ENCODE measurements at places on chromosomes 1 and 21.

GRCh38 chr1:210151052-210151672 is 81.4 kb upstream of the SERTAD4 start:
- no peak for DNase-seq

GRCh38 chr1:70436622-70437251 is 25.7 kb downstream of the CTH start:
- DNase-seq: no peak

DNA sequence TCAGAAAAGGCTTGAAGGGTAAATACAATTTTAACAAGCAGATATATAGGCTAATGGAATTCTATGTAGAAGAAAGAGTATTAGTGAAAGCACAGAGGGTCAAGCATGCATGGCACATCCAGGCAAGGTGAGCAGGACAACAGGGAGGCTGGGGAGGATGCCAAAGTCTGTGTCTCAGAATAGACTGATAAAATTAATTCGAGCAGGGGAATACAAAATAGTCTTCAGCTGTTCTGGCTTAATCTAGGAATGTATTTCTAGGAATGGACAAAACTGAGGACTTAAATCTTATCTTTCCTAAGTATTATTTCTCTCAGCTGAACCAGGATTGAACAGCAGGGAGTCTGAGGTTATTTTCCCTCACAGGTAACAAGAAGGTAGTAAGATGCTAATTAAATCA is 35.2 kb downstream of the NVL start:
- DNase-seq: no peak

DNA sequence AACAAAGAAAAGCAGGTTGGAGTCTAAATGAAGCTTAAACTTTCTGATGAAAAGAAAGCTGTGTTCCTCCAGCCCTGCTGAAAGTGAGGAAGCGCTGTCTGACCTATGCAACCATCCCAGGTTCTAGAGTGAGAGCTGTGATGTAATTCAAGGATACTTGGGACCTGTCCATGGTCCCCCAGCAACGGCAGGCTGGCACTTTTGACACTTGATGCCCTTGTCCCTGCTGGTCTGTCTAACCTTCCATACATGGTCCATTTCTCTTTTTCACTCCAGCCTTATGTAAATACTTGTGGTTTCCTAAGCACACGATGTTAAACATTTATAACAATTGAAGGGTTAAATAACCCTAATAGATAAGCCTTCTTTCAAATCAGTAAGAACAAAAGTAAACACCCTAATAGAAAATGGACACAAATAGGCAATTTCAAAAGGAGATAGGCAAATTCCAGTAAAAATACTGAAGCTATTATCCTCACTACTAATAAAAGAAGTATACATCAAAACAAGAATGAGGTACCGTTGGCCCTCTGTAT is 17.7 kb upstream of the KDM4A start:
- no peak for DNase-seq

GRCh38 chr1:166947398-166948043 is 27.8 kb downstream of the ILDR2 start:
- DNase-seq: no peak

- no peak for DNase-seq
Observed at GRCh38 chr1:25168193-25169071, 63.9 kb downstream of the SYF2 start.

DNA sequence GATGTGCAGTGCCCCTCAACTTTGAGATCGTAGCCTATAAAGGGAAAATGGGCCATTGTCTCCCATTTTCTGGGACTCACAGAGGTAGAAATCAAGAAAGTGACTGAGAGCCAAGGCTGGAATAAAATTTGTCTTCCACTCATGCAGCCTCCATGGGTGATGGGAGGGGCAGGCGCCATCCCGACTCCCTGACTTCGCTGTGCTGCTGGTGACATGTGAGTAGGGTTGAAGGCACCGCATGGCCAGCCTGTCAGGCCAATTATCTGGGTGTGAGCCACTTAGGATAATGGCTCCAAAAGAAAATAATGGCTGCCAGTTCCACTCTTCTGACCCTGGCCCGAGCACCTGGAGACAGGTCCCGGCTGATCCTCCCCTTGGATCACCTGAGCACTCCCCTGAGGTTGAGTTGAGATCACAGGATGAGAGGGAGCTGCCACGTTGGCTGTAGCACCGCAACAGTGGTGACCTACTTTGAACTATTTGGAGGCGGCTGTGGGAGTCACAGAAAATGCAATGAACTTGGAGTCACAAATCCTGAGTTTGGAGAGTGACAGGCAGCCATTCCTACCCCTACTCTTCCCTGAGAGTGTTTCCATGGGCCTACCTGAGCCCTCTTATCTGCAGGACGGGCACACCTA is 26.3 kb downstream of the CAPN9 start:
- no peak for DNase-seq

- no peak for DNase-seq
Observed at GRCh38 chr1:3320246-3321152, 134.0 kb upstream of the ARHGEF16 start.

GRCh38 chr1:186792870-186793581 is 35.7 kb upstream of the PLA2G4A start:
- no peak for DNase-seq

DNA sequence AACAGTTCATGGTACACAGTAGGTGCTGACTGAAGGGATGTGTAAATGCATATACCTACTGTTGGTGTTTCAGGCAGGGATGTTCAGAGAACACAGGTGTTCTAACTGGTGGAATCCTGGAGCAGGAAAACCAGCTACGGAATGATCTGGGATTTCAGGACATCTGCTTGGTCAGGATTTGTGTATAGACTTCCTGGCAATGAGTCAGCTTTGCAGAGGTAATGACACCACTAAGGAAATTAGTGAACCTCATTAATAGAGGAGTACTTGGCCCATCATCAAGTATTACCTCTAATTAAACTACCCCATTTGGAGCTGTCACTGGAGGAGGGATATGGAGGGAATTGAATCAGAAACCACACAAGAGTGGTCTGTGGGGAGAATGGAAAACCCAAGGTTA is 7.3 kb downstream of the MRPL37 start:
- DNase-seq: no peak

DNA sequence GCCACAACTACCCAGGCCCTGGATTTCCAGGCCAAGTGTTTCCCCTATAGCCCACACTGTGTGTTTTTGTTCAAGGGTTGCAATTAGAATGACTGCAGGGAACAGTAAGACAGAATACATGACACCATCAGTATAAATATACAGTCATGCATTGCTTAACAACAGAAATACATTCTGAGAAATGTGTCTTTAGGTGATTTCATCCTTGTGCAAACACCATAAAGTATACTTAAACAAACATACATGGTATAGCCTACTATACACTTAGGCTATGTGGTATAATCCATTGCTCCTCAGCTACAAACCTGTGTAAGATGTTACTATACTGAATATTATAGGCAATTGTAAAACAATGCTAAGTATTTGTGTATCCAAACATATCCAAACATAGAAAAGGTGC is 7.5 kb upstream of the SLC44A5 start:
- no peak for DNase-seq

DNA sequence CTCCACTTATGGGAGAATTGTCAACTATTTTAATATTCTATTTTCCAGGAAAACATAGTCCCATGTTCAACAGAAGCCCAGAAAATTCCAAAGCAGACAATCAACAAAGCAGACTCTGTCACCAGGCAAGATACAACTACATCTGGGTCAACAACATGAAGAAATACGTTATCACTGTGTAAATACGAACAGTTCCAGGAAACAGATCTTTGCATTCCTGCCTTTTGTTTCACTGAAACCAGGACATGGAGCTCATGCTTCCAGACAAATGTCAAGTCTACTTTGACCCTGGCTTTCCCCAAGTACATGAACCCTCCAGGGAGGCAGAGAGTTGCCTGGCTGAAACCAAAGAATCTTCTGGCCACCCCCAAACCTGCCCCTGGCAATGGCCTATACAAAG is 106.7 kb downstream of the SETD4 start:
- no peak for DNase-seq

- no peak for DNase-seq
Observed at GRCh38 chr1:176379626-176380339, 83.2 kb upstream of the PAPPA2 start.

DNA sequence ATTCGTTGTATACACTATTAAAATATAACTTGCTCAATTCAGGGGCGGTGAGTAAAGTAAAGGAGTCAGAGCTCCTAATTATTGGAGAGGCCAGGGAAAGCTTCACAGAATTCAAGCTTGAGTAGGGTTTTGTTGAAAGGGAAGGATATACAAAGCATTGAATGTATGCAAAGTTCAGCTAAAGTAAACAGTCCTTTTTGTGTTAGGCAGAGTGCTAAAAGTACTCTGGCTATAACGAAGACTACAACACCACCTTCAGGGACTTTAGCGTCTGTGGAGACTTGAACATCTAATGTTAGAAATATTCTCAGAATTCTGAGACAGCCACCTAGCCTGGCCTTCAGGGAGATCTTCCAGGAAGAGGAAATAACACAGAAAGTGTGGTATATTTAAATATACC is 1.1 kb downstream of the FALEC start:
- DNase-seq: no peak

DNA sequence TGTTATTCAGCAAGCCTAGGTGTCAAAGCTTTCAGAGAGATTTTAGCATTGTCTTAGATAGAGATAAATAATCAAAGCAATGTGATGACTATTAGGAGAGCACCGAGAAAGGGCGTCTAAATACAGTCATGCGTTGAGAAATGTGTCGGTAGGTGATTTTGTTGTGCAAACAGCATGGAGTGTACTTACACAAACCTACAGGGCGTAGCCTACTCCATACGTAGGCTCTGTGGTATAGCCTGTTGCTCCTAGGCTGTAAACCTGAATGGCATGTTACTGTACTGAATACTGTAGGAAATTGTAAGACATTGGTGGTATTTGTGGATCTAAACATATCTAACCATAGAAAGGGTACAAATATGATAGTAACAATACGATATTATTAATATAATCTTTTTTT is 31.8 kb downstream of the KIF1B start:
- no peak for DNase-seq

- no peak for DNase-seq
Observed at GRCh38 chr1:95326023-95326422, 92.0 kb downstream of the RWDD3 start.

GRCh38 chr1:66048011-66048410 is 255.3 kb downstream of the PDE4B start:
- DNase-seq: no peak

DNA sequence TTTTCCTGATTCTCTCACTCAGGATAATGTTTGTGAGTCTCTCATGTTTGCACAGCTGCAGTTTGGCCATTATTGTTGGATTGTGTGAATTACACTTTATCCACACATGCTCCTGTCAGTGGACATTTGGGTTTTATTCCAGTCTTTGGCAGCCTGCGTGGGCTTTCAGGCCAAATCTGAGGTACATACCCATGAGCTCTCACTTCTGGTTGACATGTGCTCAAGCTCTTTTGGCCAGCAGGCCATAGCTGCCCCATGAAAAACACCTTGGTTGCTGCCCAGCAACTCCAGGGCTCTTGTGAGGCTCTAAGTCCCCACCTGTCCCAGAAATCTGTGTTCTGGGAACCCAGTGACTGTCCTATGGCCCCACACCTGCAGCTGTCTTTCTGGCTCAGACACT is 124.5 kb upstream of the GALNT2 start:
- no peak for DNase-seq

DNA sequence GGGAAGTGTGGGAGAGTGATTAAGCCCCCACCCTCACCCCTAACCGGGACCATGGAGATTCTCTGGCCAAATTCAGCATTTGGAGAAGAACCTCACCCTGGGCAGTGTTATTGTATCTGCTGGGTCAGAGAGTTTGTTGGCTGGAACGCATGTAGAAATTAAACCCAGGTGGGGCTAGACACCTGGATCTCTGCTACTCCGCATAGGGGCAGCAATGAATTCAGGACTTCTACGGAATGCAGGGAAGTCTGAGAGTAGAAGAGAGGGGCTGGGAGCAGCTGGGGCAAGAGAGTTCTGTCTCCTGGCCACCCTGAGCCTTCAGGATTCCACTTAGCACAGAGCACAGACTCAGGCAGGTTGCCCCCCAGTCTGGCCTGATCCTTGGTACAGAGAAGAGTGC is 3.6 kb upstream of the CRABP2 start:
- DNase-seq: no peak

- no peak for DNase-seq
Observed at GRCh38 chr1:119554183-119554582, 47.2 kb downstream of the HSD3B1 start.

- no peak for DNase-seq
Observed at GRCh38 chr1:103197216-103197615, 88.9 kb upstream of the COL11A1 start.

DNA sequence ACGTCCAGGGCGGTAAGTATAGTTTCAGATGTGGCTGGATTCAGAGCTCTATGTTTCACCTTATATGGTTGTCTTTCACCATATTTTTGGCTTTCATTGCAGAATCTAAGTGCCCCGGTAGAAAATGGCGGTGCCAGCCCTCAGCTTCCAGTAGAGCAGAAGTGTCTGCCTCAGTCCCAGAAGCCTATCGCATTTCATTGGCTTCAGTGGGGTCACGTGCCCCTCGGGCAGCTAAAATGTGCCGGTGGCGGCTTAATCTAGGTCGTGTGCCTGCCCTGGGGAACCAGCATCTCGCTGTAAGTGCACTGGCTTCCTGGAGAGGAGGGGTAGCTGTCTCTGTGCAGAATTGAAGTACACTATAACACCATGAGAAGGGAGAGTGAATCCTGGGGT is 107.4 kb upstream of the MAGI3 start:
- no peak for DNase-seq

DNA sequence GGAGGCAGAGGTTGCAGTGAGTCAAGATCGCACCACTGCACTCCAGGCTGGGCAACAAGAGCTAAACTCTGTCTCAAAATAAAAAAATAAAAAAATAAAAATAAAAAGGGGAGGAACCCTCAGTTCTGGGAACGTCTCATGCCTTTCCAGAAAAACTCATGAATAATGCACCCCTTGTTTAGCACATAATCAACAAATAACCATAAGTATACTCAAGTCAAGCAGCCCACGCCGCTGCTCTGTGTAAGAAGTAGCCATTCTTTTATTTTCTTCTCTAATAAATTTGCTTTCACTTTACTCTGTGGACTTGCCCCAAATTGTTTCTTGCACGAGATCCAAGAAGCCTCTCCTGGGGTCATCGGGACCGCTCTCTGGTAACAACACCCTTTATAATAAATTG is 14.5 kb upstream of the ACTA1 start:
- DNase-seq: no peak

DNA sequence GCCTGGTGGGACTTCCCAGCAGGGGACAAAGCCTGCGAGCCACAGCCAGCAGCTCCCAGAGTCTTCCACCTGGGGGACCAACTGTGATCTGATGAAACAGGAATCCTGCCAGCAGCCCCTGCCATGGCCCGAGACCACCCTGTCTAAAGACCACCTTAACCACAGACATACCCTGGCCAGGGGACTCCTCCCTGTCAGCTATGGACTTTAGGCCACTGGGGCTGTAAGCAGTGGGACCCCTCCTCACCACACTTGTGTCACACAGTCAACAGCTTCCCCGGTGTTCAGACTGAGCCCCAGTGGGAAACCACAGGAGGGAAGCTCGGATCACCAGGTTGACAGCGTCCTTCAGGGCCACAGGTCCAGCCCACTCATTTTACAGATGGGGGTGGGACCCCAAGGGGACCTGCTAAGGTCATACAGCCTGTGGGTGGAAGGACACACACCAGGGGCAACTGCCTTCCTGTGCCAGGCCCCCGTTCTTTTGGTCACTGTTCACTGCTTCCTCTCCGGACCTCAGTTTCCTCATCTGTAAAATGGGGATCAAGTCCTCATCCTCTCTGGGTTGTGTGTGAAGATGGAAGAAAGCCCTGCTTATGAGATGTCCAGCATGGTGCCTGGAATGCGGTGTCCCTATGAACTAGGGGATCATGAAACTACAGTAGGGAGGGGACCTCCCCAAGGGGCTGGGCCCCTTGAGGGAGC is 11.4 kb downstream of the EPHA2 start:
- no peak for DNase-seq

- DNase-seq: no peak
Observed at GRCh38 chr1:42319871-42320484, 15.1 kb downstream of the FOXJ3 start.

Data from cortex of kidney (tissue), 1 donor.